ENCODE measurements at places on chromosomes 5 and 9.

- H3K4me1 ChIP-seq: peaks cover 13% of the 10 kb centered on the region
- H3K27me3 ChIP-seq: no peaks in the 10 kb centered on the region
- no peaks in the 10 kb centered on the region for H3K36me3 ChIP-seq
- H3K27ac ChIP-seq: no peak overlapping the region
- DNase-seq: peak; percentile 47
- no peak overlapping the region for H3K4me3 ChIP-seq
Measured at GRCh38 chr5:10288592-10289219, 19.0 kb downstream of the CMBL start.

DNA sequence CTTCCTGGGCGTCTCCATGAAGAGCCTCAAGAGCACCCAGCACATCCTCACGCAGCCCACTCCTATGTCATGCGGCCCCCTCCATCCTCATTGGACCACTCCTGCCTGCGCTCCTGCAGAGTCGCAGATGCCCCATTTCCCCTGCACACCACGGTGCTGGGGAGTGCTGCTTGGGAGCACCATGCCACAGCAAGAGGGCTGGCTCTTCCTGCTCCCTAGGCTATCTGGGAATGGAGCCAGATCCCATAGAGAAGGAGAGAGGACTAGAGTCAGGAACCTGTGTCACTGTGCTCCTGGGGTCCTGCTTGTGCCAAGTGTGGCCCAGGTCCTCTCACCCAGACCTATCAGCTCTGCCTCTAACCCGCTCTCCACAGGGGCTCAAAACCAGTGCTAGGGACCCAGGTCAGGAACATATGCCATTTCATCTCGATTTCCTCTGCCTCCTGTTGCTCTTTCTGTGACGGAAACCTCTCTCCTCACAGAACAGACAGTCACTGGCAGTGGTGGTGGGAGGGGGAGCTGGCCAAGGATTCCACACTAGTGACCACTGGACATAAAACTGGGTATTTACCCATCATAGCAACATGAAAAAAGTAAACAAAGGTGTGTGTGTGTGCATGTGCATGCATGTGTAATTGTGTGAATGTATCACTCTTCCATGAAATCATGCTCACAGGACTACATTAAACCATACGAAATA lies 178.4 kb downstream of the TTLL11 start:
- H3K27me3 ChIP-seq: no peaks in the 10 kb centered on the region
- no peak for DNase-seq
- no peaks in the 10 kb centered on the region for H3K36me3 ChIP-seq
- H3K27ac ChIP-seq: no peak overlapping the region
- H3K4me3 ChIP-seq: no peak overlapping the region

GRCh38 chr5:173233347-173234128 lies 1.5 kb downstream of the NKX2-5 start:
- DNase-seq: no peak
- H3K27ac ChIP-seq: no peak overlapping the region
- no peaks in the 10 kb centered on the region for H3K36me3 ChIP-seq
- H3K4me3 ChIP-seq: no peak overlapping the region
- peaks cover 44% of the 10 kb centered on the region for H3K4me1 ChIP-seq

DNA sequence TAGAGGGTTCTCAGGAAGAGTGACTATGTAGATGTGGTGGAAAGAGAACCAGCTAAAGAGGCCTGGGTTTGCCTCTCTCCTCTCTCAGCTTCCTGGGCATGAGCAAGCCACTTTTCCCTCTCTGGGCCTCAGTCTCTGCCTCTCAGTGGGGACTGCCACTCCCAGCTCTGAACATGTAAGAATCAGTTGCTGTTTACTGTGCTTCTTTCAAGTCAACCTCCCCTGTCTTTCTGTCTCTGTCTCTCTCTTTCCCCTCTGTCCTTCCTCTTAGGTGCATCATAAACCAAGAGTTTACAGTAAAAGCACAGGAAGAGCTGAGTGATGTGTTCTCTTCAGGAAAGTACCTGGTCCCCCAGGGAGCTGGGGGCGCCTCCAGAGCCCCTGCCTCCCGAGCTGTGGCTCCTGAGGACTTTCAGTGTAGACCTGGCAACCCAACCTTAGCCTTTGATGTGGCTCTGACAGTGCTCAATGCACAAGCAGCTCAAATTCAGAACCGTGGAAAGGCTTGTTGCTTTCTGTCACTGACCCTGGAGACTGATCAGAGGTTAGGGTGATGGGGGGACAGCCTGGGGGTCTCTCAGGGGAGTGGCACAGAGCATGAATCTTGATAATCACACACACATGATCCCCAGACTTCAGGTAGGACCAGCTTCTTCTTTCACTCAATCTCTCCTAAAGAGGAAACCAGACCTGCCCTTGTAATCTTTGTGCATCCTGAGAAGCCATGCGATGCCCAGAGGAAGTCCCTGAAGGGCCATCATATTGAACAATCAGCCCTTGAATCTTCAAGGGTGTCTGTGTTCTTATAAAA lies 59.4 kb upstream of the TNFSF8 start:
- H3K27me3 ChIP-seq: no peaks in the 10 kb centered on the region
- peaks cover 19% of the 10 kb centered on the region for H3K4me1 ChIP-seq
- H3K36me3 ChIP-seq: no peaks in the 10 kb centered on the region
- H3K27ac ChIP-seq: no peak overlapping the region

- H3K4me1 ChIP-seq: peaks cover 20% of the 10 kb centered on the region
- no peak overlapping the region for H3K4me3 ChIP-seq
- H3K36me3 ChIP-seq: no peaks in the 10 kb centered on the region
- H3K27ac ChIP-seq: no peak overlapping the region
- peaks cover 8% of the 10 kb centered on the region for H3K27me3 ChIP-seq
- no peak for DNase-seq
Measured at GRCh38 chr9:113352411-113352810, 3.1 kb downstream of the BSPRY start.

DNA sequence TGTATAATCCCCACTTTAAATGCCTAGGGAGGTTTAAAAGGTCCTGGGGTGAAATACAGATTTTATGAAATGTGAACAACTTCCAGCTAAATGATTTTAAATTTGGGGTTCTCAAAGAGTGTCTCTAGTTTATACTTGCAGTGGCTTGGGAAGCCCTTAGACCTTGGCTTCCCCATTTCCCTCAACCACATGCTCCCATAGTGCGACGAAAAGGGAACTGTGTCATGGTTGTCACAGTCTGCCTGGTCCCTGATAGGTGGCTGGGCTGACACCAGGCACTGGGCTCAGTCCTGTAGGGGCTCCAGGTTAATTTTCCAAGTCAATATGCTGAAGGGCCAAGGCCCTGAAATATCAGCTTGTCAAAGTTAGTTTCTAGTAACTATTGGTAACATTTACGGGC lies 10.4 kb upstream of the CXCL14 start:
- DNase-seq: no peak
- H3K36me3 ChIP-seq: no peaks in the 10 kb centered on the region
- no peak overlapping the region for H3K4me3 ChIP-seq
- no peaks in the 10 kb centered on the region for H3K4me1 ChIP-seq

GRCh38 chr9:111821006-111821528 lies 26.3 kb upstream of the SHOC1 start:
- no peak for DNase-seq
- no peaks in the 10 kb centered on the region for H3K27me3 ChIP-seq
- H3K27ac ChIP-seq: no peak overlapping the region
- H3K4me3 ChIP-seq: no peak overlapping the region
- H3K4me1 ChIP-seq: no peaks in the 10 kb centered on the region
- no peaks in the 10 kb centered on the region for H3K36me3 ChIP-seq

DNA sequence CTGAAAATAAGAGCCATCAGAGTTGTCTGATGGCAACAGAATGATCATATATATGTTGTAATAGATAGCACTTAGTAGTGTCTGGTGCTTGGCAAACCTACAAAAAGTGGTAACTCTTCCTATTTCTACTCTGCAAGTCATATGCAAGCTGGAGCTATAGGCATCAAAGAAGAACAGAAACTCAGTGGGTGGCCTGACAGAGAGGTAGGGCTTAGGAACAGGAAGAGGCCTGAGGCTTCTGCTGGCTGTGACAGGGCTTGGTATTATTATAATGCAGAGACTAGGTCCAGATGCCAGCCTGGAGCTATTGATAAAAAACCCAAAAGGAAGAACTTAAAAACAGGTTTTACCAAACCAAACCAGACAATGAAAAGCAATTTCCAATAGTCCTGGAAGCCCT lies 4.4 kb upstream of the DIAPH1 start:
- DNase-seq: no peak
- peaks cover 72% of the 10 kb centered on the region for H3K36me3 ChIP-seq
- H3K4me1 ChIP-seq: peaks cover 16% of the 10 kb centered on the region

DNA sequence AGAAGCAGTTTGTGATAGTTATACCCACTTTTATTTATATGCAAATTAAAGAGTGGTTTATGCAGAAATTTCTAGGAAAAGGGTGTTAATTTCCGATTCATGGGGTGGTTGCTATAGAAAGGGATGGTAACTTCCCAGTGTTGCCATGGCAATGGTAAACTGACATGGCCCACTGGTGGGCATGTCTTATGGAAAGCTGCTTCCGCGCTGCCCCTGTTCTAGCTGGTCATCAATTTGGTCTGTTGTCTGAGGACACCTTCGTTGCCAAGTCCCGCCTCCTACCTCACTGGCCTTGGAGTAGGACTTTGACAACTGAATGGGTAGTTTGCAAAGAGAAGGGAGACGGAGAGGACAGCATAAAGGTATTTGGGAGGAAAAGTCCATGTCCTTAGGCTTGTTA lies 74.0 kb upstream of the SMIM23 start:
- no peak for DNase-seq
- H3K27ac ChIP-seq: no peak overlapping the region
- no peaks in the 10 kb centered on the region for H3K27me3 ChIP-seq
- no peaks in the 10 kb centered on the region for H3K36me3 ChIP-seq
- no peak overlapping the region for H3K4me3 ChIP-seq
- no peaks in the 10 kb centered on the region for H3K4me1 ChIP-seq

DNA sequence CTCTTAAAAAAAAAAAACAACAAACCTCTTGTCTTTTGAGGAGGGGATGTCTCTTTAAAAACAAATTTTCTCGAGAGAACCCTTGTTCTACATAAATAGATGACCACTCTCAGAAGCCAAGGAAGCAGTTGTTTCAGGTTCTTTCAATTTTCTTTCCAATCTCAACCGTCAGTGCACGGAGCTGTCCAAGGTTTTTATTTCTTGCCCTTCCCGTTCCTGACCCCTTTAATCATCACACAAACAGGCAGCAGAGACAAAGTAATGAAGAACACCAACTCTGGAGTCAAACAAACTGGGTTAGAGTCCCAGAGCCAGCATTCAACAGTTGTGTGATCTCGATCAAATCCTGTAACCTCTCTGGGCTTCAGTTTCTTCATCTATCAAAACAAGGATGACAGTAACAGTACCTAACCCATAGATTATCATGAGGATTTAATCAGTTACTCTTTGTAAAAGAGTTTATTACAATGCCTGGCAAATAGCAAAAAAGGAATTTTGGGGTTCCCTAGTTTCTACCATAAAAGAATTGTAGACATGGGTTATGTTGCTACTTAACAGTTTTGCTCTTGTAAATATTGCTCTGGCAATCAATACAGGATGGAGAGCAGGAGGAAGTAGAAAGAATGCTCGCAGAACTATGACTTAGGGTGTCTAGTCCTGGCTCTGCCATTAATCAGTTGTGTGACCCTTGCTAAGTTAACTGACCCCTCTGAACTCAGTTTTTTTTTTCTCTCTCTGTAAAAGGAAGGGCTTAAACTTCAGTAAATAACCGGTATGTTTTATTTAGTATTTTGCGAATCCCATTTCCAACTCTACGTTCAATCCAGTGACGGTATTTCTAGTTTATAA lies 1.0 kb upstream of the NIM1K start:
- H3K27me3 ChIP-seq: peaks cover 13% of the 10 kb centered on the region
- H3K4me1 ChIP-seq: peaks cover 20% of the 10 kb centered on the region
- DNase-seq: no peak
- no peak overlapping the region for H3K4me3 ChIP-seq

- H3K4me3 ChIP-seq: no peak overlapping the region
- DNase-seq: no peak
- H3K27me3 ChIP-seq: no peaks in the 10 kb centered on the region
- H3K4me1 ChIP-seq: no peaks in the 10 kb centered on the region
- no peak overlapping the region for H3K27ac ChIP-seq
Measured at GRCh38 chr9:9499546-9499945, 1113.3 kb downstream of the PTPRD start.
